Inflammatory macrophage treated with lipopolysaccharide for 1 hour (primary cell): ENCODE measurements at places on chromosomes 11 and 22.

GRCh38 chr11:124605719-124606118, 5.5 kb upstream of the PANX3 start:
- peak; percentile 94 for DNase-seq

GRCh38 chr11:128195057-128195751, 392.2 kb downstream of the ETS1 start:
- peak; percentile 48 for DNase-seq

- peak; percentile 11 for DNase-seq
These were observed 23.7 kb downstream of the HTR3B start for GRCh38 chr11:113928311-113928710.

DNA sequence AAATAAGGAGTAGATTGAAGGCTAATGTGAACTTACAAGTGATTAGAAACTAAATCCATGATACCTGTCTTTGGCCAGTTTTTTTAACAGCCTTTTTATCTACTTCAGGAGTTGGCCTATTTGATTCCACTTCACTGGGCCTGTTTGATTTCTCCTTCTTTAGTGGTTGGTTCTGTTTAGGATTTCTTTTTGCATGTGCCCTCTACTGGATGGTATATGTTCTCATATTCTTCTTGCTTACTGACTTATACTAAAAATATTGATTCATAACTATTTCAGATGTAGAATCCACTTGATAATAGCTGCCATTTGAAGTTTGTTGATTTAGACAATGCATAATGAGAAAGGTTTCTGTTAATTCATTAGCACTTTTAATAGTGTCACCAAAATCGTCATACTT, 53.9 kb downstream of the USP47 start:
- no peak for DNase-seq

DNA sequence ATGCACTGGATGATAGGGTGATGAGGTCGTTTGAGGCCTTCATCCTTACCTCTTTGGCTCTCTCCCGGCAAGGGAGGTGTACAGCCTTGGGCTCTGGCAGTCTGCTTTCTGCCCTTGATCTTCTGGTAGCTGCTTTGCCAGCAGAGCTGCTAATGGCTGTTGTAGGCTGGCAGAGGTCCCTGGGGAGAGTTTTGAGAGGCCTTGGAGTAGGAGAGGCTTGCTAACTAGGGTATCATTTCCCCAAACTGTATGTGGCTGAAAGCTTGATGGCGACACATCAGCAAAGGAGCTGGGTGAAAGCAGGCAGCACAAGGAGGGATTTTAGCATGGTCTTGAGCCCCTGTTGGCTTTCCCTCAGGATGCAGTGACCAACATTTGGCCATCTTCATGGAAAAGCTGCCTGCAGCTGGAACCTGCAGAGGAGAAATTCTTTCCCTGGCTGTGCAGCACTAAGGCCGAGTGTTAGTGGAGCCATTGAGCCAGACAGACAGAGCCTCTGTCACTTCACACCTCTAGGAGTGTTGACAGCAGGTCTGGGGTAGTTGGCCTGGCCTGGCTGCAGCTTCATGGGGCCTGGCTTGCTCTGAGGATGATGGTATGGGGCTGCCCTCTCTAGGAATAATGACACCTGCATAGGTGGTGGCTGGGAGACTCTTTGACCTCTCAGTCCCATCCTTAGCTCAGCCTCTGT, 3.5 kb upstream of the AMPD3 start:
- no peak for DNase-seq

- no peak for DNase-seq
These were observed 75.4 kb upstream of the PPARA start for GRCh38 chr22:46074771-46075551.

DNA sequence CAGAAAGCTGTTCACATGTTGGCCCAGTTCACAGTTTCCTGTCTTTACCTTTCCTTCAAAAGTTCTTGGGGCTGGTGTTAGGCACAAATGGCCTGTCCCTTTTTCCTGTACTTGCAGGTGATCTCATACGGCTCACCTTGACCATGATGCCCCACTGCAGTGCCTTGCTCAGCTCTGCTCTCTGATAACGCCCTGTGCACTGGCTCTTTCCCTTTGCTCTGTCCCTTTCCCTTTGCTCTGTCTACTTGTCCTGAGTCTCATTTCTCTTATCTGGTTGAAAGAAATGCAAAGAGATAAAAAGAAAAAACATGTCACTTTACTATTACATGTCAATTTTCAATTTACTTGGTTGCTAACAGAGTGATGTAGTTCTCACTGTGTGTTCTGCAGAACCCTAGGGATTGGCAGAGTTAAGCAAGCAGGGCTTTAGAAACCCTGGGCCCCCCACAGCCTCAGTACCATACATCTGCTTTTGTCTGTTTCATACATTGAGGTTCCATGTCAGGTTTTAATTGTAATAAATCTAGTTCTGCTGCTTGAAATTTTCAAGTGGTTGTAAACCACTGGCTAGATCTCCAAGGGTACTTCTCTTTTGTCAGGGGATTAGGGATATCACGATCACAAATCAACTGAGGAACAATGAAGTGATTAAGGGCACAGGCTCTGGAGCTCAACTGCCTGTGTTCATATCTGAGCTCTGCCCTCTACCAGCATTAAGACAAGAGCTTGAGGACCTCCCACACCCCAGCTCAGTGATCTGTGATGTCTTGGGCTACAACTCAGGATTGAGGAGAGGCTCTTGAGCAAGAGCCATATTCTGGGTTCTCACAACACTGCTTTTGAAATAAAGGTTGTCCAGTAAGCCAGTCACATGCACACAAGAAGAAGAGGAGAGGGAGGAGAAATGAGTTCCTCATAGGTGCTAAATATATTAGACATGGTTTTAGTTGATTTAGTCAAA, 16.3 kb upstream of the SORL1 start:
- DNase-seq: peak; percentile 46

DNA sequence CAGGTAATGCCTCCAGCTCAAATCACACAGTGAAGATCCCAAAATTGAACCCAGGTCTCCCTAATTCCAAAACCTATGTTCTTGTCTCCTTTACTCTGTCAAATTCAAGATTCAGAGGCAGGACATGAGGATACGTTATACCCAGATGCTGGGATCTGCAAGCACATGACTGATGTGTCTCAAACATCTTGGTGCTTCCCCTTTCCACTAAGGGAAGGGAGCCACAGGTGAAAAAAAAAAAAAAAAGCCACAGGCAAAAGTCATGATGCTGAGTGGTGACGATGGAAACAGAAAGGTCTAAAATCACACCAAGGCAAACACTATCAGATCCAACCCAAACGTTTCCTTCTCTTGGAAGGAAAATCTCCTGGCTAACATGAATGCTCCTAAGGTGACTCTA, 24.0 kb downstream of the ABTB2 start:
- DNase-seq: no peak

DNA sequence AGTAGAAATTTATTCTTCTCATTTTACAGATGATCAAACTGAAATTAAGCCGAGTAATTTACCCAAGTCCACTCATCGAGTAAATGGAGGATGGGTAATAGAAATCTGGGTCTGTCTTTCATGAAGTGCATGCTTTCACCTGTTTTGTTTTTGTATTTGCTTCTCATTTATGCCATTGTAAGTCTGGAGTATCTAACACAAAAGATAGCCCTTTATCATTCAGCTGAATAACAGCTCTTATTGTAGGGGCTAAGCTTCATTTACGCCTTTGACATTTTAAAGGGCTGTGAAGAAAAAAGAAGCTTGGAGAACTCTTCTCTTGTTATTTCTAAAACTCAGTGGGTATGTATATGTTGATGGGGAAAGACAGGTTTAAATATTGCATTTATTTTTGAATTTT, 1196.2 kb upstream of the TENM4 start:
- no peak for DNase-seq

GRCh38 chr22:47086596-47087248, 324.3 kb downstream of the TBC1D22A start:
- DNase-seq: no peak

DNA sequence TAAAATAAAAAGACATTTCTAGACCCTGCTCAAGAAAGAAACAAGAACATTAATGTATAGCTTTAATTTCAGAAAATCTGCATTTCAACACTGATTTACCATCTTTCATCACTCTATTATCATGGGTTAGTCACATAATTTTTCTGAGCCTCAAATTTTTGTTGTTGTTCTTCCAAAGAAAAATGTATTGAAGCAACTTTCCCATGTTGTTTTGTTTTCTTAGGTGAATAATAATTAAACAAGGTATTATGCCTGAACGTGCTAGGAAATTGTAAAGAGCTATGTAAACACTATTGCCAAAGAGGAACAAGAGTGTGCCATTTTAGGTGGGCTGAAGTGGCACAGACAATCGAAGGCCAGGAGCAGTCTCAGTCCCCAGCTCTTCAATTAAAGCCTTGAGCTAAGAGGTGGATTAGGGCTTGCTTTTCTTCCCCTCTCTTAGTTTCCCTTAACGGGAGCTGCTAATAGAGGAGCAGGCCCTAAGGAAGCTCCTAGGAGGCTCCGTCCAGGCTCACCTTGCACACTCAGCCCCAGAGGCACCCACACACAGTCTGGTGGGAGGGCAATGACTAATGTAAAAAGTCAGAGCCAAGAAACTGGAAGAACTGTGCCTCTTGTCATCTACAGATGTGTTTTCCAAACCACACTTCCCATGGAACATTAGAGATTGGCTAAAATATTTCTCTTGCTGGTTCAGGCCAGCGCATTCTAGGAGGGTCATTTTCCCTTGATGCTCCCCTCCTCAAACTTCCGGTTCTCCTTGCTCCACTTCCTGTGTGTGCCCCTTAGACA, 8.8 kb upstream of the UBASH3B start:
- DNase-seq: peak; percentile 41

GRCh38 chr11:70680781-70681281, 282.5 kb downstream of the CTTN start:
- DNase-seq: no peak

DNA sequence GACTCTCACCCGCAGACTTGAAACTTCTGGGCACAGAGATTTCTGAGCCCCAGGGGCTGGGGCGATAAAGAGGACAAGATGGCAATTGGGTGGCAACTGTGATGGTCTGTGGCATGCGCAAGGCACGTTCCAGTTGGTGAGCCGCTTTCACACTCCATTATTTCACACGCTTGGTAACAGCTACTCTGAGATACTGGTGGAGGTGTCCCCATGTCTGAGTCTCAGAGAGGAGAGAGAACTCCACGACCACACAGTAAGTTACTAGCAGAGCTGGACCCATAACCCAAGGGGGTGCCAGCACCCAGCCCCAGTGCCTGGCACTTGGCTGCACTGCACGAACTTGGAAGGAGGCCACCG, 6.0 kb upstream of the KCNJ4 start:
- DNase-seq: no peak

DNA sequence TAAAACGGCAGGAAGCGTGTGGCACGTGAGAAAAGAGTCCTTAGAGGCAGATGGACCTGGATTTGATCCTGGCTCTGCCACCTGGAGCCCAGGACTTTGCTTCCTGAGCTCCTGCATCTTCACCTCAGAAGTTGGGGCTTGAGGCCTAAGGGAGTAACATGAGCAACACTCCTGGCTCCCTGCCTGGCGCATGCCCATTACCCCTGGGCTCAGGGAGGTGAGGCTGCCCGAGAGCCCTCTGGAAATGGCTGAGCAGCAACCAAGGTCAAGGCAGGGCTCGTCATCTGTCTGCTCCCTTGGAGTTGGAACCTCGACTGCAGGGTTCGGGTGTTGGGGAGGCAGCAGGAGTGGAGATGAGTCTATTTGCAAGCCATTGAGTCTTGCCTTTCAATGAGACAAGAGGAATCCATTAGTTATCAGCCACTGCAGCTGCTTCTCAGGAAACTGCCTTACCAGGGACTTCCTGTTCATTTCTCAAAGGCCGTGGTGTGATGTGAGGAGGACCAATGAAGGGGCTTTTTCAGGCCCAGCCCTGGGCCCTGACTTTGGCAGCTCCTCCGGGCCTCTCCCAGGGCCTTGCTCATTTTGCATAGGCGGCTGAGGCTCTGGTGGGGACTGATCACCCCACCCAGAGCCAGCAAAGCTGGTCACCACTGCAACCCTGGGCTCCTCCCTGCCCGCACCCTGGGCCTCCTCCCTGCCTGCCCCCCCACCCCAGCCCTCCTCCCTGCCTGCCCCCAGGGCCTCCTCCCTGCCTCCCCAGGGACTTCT, 6.4 kb downstream of the FADS2 start:
- DNase-seq: peak; percentile 81

DNA sequence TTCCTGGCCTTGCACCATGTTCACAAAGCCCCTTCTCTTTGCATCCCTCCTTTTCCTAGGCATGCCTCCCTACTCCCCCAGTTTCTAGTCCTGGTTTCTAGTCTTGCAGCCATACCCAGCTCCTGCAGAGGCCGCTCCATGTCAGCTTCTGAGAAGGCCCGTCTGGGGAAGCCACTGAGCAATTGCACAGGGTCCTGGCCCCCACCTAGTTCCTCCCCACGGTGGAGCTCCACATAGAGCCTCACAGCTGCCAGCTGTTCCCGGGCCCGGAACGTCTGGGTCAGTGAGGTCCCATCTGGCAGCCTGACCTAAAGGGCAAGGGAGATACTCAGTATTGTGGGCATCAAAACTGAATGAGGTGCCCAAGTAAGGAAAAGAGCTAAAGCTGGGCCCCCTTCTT, 2.2 kb downstream of the UBXN1 start:
- no peak for DNase-seq

DNA sequence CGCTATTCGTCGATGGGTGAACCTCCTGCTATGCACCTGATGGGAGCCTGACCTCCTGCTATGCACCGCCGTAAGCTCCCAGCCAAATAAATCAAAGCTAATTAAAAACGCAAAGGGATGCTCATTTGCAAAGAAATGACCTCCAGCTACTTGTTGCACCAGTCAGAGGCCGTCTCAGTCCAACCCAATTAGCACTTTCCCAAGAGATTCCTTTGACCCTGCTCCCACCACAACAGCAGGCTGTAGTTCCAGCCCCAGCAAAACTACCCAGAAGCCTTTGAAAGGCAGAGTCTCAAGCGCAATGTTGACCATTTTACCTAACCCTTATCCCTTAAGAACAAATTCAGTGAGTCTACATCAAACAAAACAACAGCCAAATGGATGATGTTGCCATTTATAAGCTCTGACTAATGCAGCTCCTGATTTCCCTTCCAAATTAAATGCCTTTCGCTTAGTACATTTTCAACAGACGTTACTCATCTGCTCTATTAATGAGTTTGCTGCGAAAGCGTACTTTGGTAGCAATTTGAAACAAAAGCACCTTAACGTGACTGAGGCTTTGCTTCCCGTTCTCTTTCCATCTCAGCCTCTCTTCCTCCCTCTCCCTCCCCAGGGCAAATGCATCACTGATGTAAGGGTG, 17.2 kb upstream of the BSX start:
- no peak for DNase-seq

- no peak for DNase-seq
These were observed 200.6 kb downstream of the CEP164 start for GRCh38 chr11:117528097-117528721.

DNA sequence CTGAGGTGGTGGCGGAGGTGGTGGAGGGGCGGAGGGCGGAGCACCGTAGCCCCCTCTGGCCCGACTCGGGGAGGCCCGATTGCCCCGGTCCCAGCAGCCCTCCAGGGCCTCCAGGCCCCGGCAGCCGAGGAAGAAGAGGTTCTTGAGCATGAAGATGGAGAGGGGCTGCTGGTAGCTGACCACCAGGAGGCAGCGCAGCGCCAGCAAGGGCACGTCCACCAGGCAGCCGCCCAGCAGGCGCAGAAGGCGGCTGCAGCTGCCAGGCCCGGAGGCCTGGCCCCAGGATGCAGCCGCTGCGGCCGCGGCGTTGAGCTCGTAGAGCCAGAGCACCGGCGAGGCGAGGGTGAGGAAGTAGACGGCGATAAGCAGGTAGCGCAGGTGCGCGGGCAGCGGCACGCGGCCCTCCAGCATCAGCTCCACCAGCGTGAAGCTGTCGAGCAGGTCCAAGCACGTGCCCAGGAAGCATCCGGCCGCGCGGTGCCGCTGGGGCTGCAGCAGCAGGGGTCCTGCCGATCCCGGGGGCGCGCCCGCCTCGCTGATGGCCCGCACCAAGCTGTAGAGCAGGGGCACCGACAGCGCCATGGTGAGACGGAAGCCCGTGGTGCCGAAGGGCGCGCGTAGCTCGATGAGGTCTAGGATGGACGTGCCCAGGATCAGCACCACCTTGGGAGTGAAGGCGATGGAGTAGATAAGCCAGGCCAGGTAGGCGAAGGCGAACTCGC, 1.5 kb downstream of the TMEM121B start:
- peak; percentile 71 for DNase-seq
